Left cardiac atrium (tissue), 4 donors: ENCODE measurements at places on chromosomes 12 and 14. TPM values are rescaled to one million over a fixed set of nuclear protein-coding genes. Genes with fewer than 3 reads are reported as not detected.
A peak's percentile ranks its signal among the peaks of the same experiment; 100 is the strongest.

DNA sequence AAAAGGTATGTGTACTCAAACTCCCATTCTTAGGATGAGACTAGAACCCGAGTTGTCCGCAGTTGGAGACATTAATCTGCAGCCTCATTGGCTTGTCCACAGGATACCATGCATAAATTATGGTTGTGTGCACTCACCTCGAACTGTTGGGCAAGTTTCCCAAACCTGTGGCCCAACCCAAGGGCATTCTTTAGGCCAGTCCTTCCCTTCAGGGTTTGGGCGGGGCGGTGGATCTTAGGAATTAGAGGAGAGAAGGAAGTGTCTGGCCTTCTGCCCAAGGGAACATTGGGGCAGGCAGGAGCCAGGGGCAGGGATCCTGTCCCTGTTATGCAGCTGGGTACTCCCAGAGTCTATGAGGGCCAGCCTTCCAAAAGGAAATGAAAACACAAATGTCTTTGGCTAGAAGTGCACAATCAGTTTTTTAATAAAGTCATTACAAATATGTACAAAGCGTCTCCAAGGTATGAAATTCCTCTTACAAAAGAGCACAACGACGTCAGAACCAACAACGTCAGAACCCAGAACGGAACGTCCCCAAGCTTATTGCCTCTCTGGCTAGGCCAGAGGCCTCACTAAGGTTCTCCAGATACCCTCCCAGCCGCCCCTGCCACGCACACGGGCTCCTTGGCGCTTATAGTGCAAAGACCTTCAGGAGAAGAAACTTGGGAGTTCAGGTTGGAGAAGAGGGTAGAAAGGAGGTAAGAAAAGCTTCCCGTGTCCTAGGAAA lies 25.3 kb downstream of the HRK start:
- DNase-seq = no peak

The OR9K2 gene
- total RNA-seq = not detected

- DNase-seq = no peak
Observed at GRCh38 chr14:39342768-39343167, 89.5 kb downstream of the FBXO33 start.

DNA sequence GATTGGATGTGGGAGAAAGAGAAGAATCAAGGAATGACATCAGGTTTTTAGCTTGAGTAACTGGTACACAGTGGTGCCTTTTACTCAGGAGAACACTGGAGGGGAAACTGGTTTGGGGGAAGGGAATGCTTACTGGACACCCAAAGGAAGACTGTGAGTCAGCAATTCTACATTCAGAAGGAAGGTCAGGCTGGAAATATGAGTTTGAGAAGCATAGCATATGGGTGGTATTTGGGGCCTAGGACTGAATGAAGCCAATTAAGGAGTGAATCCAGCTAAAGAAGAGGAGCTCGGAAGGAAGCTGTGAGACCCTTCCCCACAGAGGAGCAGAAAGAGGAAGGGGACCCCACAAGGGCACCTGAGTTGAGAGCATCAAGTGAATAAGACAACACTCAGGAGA lies 35.4 kb downstream of the DMAC2L start:
- no peak for DNase-seq

The KSR2 gene
- under 0.01 TPM for total RNA-seq

- no peak for DNase-seq
Observed at GRCh38 chr14:90115780-90116179, 54.0 kb downstream of the KCNK13 start.

DNA sequence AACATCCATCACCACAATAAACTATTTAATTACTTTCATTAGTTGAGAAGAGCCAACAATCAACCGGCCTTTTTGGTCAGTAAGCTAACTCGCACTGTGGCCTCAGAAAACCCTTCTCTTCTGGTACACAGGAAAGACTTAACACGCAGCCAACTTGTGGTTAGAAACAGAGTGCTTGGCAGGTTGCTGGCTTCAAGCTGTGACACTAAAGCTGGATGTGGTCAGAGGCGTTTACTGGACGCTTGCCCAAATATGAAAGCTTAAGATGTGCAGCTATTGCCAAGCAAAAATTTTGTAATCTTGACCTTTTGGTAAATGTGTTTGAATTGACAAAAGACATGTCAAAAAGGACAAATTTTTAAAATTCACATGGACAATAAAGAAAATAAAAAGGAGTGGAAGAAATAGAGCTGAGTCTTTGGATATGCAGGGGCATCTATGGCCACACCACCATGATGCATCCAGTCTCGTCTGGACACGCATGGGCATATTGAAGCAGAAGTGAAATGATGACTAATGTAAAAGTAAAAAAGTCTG lies 2.6 kb upstream of the KLRK1 start:
- peak; percentile 69 for DNase-seq

DNA sequence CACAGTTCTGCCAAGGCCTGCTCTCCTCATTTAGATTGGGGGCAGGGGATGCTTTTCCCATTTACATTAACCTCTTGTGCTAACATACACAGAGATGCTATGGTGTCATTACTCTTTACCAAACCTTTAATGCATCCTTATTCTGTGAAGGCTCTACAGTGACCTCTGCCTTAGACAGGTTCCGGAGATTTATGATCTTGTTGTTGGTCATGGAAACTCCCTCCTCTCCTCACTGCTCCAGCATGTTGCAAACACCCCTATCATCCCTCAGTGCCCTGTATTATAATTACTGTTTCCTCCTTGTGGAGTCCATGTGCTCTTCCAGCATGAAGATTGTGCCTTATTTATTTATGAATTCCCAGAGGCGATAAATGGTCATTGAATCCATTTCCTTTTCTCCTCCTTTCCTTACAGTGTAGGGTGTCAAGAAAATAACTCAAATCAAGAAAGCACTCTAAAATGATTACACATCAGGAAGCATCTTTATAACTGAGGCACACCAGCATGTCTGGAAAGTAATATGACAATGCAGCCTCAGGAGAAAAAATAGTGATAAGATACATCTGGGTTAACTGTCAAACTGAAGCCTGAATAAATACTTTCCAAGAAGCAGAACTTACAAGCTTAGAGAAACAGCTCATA lies 37.8 kb downstream of the RTN1 start:
- no peak for DNase-seq

DNA sequence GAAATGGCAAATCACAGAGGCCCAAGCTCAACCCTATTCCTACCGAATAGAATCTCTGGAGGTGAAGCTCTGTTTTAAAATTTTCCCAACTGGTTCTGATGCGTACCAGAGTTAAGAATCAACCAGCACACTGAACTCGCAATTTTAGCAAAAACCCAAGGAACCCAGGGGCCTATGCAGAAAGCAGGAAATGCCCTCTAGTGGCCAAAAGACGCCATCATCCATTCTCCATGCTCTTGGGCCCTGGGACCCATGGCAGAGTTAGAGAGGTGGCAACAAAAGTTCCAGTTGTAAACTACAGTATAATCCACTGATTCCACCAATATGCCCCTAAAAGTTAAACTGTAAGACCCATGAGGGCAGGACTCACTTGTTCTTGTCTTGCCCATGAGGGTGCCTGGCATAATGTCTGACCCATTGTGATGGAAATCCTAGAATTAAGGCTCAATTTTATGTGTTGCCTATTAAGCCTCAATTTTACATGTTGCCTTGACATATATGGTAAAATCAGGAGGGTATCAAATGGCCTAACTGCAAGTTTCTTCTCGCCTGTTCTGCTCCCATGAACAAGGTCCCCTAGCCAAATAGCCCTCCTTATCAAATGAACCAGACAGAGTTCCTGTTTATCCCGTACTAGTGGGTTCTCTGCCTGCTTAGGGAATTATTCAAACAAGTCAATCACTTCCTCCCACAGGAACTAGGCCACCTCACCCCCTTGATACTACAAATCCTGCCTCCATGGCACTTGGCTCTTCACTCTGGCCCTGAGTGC lies 137.5 kb upstream of the CPM start:
- DNase-seq = peak; percentile 45

- no peak for DNase-seq
Observed at GRCh38 chr12:53205747-53206419, 1.2 kb downstream of the ITGB7 start.

- DNase-seq = peak; percentile 3
Observed at GRCh38 chr14:101500061-101500460, 61.2 kb upstream of the DIO3 start.

The SOAT2 gene
- not detected for total RNA-seq

DNA sequence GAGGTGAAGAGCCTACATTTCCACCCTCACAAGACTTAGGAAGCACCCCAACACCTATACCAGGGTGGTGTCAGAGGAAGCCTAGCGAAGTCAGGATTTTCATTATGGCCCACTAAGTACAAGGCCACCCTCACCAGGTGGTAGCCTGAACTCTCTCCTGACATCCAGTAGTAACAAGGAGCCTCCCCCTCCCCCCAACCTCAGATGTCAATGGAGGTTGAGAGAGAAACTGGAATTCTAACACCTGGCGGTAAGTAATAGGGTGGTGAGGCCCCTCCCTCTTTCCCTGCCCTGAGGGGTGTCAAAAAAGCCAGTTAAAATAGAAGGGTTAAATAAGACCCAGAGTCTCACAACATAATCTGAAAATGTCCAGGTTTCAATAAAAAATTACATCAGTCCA lies 37.6 kb downstream of the SINHCAF start:
- DNase-seq = no peak

DNA sequence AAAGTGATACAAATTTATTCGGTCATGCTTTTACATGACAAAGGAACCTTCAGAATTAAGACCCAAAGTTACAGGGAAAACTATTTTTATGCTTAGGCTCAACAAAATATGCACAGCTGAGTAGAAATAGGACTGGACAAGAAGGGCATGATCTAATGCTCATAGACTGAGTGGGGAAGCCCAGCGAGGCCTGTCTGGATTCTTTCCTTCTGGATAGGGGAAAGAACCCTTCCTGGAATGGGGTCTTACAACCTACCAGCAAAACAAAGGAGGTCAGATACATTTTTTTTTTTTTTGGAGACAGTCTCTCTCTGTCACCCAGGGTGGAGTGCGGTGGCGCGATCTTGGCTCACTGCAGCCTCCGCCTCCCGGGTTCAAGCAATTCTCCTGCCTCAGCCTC lies 2.2 kb upstream of the DDX55 start:
- no peak for DNase-seq

DNA sequence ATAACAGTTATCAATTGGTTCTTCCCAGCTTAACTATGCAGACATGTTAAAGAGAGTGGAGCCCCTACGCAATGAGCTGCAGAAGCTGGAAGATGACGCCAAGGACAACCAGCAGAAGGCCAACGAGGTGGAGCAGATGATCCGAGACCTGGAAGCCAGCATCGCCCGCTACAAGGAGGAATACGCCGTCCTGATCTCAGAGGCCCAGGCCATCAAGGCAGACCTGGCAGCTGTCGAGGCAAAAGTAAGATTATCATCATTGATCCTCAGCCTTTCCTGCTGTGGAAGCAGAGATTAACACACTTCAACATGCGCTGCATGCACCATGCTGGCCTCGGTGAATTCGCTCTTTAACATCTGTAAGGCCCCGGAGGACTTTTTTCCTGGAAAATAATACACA lies 53.6 kb downstream of the HSP90AA1 start:
- no peak for DNase-seq

GRCh38 chr12:6115389-6115788 lies 9.1 kb downstream of the VWF start:
- no peak for DNase-seq

The ASCL1 gene
- not detected for total RNA-seq

DNA sequence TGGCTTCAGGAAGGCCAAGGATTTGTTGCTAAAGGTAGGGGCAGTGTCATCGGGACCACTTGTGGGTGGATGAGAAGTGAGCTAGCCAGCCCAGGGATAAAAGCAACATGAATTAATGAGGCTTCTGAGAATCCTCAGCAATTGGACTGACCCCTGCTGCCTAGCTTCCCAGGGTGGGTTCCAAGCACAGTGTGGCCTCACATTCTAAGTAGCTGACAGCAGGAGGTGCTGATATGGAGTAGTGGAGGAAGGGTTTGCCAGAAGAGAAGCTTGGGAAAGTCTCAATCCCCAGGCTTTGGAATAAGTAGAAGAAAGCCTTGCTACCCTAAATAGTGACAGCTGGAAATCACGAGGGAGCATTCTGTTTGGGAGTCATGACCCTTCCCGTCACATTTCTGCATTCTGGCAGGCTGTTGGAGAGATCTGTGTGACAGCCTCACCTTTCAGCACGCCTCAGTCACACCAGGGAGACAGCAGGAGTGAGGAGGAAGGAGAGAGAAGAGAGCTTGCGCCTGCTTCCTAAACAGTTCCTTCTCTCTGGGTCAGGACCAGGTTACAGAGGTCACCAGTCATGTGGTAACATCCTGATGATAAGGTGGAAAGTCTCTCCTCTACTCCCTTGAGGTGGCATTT lies 31.2 kb downstream of the DACT1 start:
- peak; percentile 35 for DNase-seq

DNA sequence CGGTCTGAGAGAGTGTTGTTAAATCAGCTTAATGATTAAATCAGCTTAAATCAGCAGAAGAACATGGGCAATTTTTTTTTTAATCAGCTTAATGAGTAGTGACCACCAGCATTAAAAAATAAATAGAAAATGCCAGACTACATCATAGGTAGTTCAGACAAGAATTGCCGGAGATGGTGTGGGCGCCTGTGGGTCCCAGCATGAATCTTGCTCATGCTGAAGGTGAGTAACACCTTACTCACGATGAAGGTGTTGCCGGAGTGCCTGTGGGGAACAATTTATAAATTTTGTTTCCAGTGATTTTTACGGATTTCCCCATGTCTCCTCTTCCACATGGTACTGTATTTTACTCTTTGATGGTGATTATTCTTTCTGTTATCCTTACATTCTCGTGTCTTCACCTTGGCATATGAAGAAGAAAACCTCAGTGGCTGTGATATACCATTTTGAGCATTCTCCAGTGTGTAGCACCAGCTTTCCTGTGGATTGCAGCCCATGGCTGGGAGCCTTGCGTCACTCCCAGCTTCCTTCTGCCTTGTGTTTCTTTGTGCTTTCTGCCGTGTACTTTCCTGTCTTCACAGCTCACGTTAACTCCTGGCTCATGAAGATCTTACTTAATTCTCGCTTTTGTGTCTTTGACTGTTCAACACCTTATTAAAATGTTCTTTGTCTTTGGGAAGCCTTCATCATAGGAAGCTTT lies 4.7 kb downstream of the TDRD9 start:
- DNase-seq = no peak

DNA sequence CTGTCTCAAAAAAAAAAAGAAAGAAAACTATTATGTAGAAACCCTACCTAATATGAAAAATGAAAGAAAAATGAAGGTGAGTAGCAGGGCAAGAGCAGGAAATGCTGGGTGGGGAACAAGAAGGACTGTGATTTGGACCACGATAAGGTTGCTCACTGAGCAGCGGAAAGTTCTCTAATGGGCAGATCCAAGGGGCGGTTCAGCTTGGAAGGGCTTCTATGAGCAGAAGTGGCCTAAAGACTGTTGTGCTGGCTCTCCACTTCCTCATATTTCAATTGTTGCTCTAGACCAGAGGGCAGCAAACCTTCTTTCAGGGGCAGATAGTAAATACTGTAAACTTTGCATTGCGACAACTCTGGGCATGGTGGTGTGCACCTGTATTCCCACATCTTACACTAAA lies 16.3 kb upstream of the NFYB start:
- DNase-seq = no peak

DNA sequence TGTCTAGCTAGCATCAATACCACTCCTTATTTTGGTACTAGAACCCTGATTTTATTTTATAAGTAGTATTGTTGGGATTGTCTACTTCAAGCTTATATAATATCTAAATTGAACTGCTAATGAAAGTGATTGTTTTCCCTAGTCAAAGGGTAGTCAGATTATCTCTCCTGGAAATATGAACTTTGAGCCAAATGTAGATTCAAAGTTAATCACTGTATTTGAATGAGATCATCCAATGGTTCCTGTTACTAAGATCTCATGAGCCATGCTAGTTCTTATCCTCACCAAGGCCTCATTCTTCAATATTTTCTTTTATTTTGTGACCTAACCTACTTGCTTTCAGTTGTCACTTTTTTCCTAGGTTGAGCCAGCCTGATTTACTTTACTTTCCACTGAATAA lies 276.7 kb downstream of the RASSF9 start:
- DNase-seq = no peak

The DIABLO gene
- total RNA-seq = 24.5 TPM

- DNase-seq = no peak
Observed at GRCh38 chr12:31781894-31782540, 53.2 kb upstream of the AMN1 start.
